ENCODE measurements at places on chromosomes 12 and 14. TPM values are rescaled to one million over a fixed set of nuclear protein-coding genes. Genes with fewer than 3 reads are reported as not detected.

GPD1 gene
- 9.7 TPM for total RNA-seq

DNA sequence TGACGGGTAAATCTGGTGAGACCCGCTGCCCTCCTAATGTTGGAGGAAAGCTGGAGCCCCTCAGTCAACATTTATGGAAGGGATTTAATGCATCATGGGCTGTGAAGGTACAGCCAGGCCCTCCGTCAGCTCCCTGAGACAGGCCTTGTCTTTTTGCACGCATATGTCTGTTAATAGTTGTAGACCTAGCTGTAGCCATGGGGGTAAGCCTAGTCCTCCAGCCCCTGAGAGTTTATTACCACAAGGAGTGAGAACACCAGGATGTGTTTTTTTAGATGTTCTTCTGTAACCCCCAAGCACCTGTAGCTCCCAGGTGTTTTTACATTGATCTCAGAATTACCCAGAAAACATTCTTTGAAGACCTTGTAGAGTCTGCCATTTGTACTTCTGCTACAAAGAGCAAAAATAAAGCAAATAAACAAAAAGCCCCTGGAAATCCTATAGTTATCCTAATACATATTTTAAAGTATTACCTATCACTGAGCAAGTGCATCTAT is 25.5 kb downstream of the ETV6 start:
- H3K4me1 ChIP-seq = peaks cover 63% of the 10 kb centered on the region
- no peaks in the 10 kb centered on the region for H3K36me3 ChIP-seq
- no peak overlapping the region for H3K27ac ChIP-seq
- no peaks in the 10 kb centered on the region for H3K27me3 ChIP-seq
- no peak overlapping the region for H3K4me3 ChIP-seq
- no peak for DNase-seq

DNA sequence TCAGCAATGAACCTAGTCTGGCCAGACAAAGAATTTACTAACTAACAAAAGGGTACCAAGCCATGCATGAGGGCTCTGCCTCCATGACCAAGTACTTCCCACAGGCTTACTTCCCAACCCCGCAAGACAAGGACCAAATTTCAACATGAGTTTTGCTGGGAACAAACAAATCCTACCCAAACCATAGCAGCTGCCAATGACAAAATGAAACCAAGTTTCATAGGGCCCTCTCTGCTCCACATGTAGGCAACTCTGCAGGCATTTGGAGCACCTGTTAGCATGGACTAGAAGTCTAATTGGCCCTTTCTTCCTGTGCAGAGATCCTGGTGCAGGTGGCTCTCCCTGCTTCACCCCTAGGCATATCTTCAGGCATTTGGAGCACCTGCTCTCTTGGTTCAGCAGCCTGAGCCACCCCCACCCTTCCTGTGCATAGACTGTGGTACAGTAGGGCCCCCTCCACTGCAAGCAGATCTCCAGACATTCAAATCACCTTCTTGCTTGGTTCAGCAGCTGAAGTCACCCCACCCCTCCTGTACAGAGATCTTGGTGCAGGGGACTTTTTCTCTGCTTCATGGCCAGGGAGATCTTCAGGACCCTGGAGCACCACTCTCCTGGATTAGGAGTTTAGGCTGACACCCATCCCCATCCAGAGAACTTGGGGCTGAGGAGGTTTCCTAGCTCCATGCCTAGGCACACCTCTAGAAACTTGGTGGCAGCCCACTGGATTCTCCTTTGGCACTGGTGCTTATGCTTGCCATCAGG is 308.7 kb downstream of the RPAP3 start:
- DNase-seq = no peak
- H3K27me3 ChIP-seq = no peaks in the 10 kb centered on the region
- H3K4me1 ChIP-seq = peaks cover 12% of the 10 kb centered on the region
- no peak overlapping the region for H3K27ac ChIP-seq
- H3K36me3 ChIP-seq = no peaks in the 10 kb centered on the region

GRCh38 chr12:111363578-111363977 is 5.3 kb downstream of the PHETA1 start:
- no peak overlapping the region for H3K4me3 ChIP-seq
- H3K4me1 ChIP-seq = peaks cover 48% of the 10 kb centered on the region
- DNase-seq = peak; percentile 58
- no peaks in the 10 kb centered on the region for H3K27me3 ChIP-seq

GRCh38 chr12:51744235-51744634 is 104.3 kb downstream of the FIGNL2 start:
- no peak for DNase-seq
- no peaks in the 10 kb centered on the region for H3K27me3 ChIP-seq
- H3K4me1 ChIP-seq = no peaks in the 10 kb centered on the region
- no peak overlapping the region for H3K27ac ChIP-seq

ACOT6 gene
- not detected for total RNA-seq

RTN1 gene
- 0.85 TPM for total RNA-seq

INHBC gene
- not detected for total RNA-seq

DNA sequence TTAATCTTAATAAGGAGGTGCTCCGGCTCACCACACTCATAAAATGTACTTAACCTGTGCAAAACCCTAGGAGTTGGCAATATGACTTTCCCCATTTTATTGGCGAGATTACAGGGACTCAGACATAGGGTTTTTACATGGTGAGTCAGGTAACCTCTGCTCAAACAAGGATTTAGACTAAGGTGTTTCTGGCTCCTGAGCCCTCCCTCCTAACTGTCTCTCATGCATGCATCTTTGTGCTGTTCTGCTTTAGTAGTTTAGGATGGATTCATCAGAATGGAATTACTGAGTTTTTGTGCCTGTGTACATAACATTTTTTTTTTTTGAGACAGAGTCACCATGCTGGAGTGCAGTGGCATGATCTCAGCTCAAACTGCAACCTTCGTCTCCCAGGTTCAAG is 993.3 kb upstream of the TMEM132C start:
- no peak overlapping the region for H3K4me3 ChIP-seq
- no peaks in the 10 kb centered on the region for H3K4me1 ChIP-seq
- no peaks in the 10 kb centered on the region for H3K36me3 ChIP-seq
- DNase-seq = no peak
- no peaks in the 10 kb centered on the region for H3K27me3 ChIP-seq

DNA sequence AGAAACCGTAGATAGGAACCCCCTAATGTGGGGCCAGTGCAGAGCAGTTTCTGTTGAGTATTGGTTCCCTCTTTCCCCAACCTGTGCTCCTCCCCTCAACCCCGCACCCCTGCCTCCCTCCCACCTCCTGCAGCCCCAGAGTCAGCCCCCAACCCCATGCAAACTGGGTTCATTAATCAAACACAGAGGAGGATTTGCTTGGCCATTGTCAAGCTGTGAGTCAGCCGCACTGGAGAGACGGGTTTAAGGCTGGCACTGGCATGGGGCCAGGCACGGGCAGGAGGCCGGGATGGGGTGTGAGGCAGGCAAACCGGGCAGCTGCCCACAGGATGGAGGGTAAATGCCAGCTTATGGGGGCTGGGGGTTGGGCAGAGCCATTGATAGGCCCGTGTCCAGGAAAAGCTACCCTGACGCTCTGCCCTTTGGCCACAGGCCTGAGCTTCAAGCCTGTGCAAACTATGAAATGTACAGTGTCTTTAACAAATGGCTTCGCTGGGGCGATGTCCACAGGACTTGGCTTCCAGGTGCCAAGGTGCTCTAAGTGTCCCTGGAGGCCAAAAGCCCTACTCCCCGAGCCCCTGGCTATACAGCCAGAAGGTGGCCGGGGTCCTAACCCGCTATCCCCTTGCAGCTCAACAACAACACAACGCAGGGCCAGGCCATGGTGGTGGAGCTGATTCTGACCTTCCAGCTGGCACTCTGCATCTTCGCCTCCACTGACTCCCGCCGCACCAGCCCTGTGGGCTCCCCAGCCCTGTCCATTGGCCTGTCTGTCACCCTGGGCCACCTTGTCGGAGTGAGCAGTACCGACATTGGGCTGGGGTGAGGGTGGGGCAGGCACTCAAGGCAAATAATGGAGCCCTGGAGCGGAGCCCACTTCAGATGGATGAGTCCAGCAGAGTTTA is 1.4 kb downstream of the AQP5 start:
- peaks cover 24% of the 10 kb centered on the region for H3K4me1 ChIP-seq
- H3K27me3 ChIP-seq = peaks cover 42% of the 10 kb centered on the region
- DNase-seq = peak; percentile 79
- no peak overlapping the region for H3K27ac ChIP-seq
- no peak overlapping the region for H3K4me3 ChIP-seq
- H3K36me3 ChIP-seq = no peaks in the 10 kb centered on the region

- H3K4me1 ChIP-seq = no peaks in the 10 kb centered on the region
- no peaks in the 10 kb centered on the region for H3K27me3 ChIP-seq
- H3K36me3 ChIP-seq = no peaks in the 10 kb centered on the region
- no peak overlapping the region for H3K4me3 ChIP-seq
- DNase-seq = no peak
- H3K27ac ChIP-seq = no peak overlapping the region
These were observed 33.7 kb downstream of the MAPK1IP1L start for GRCh38 chr14:55085060-55085660.

CLEC4D gene
- total RNA-seq = 0.25 TPM

KRT73 gene
- total RNA-seq = not detected

GRCh38 chr14:99273766-99274345 is 1.9 kb upstream of the BCL11B start:
- peaks cover 37% of the 10 kb centered on the region for H3K4me1 ChIP-seq
- DNase-seq = no peak
- peak overlapping the region; percentile 33 for H3K4me3 ChIP-seq
- H3K36me3 ChIP-seq = no peaks in the 10 kb centered on the region
- H3K27me3 ChIP-seq = peaks cover 80% of the 10 kb centered on the region

TPPP2 gene
- total RNA-seq = 1.8 TPM

DNA sequence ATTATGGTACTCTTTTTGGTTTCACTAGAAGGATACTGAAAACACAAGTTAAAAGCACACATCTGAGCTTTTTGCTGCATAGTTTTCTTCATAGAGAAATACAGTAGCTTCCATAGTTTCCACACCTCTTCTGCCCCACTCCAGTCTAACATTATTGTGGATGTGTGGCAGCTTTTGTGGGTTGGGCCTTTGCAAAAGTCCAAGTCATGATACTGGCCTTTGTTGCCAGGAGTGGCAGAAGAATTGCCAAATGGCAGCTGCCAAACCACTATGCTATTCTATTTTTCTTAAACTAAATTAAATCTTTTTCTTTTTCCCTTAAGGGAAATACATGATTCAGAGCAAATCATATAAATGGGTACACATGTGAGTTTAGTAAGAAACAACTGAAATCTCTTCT is 114.8 kb downstream of the PLEKHA5 start:
- no peaks in the 10 kb centered on the region for H3K36me3 ChIP-seq
- no peaks in the 10 kb centered on the region for H3K27me3 ChIP-seq
- H3K4me3 ChIP-seq = no peak overlapping the region
- no peak for DNase-seq
- peaks cover 5% of the 10 kb centered on the region for H3K4me1 ChIP-seq
- peak overlapping the region; percentile 16 for H3K27ac ChIP-seq

GRCh38 chr14:89371585-89372511 is 45.2 kb downstream of the FOXN3 start:
- no peak overlapping the region for H3K27ac ChIP-seq
- peaks cover 7% of the 10 kb centered on the region for H3K36me3 ChIP-seq

MLH3 gene
- total RNA-seq = 15.3 TPM

DNA sequence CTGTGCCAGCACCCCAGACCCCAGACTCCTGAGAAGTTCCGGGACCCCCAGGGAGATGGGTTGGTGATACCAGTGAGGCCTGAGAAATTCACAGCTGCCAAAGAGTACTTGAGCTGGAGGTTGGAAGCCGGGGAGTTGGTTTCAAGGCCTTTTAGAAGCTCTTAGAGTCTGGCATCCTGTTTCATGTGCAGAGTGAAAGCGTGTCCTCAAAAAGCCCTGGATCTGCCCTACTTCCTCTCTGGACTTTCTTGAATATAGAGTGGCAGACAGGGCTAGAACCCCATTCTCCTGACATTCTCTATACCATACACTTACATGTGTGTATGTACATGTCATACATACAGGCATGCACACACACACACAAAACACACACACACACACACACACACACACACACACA is 31.3 kb upstream of the PPM1A start:
- H3K36me3 ChIP-seq = no peaks in the 10 kb centered on the region
- no peaks in the 10 kb centered on the region for H3K27me3 ChIP-seq
- H3K4me1 ChIP-seq = no peaks in the 10 kb centered on the region
- no peak for DNase-seq
- no peak overlapping the region for H3K4me3 ChIP-seq

GRCh38 chr12:115207216-115207915 is 523.4 kb upstream of the TBX3 start:
- no peaks in the 10 kb centered on the region for H3K36me3 ChIP-seq
- H3K4me1 ChIP-seq = no peaks in the 10 kb centered on the region
- no peak overlapping the region for H3K4me3 ChIP-seq
- no peak for DNase-seq
- H3K27ac ChIP-seq = no peak overlapping the region

- no peak overlapping the region for H3K4me3 ChIP-seq
- no peak for DNase-seq
- H3K36me3 ChIP-seq = no peaks in the 10 kb centered on the region
- H3K27me3 ChIP-seq = no peaks in the 10 kb centered on the region
- H3K27ac ChIP-seq = peak overlapping the region; percentile 68
- no peaks in the 10 kb centered on the region for H3K4me1 ChIP-seq
These were observed 35.0 kb downstream of the CRADD start for GRCh38 chr12:93712200-93712599.

DNA sequence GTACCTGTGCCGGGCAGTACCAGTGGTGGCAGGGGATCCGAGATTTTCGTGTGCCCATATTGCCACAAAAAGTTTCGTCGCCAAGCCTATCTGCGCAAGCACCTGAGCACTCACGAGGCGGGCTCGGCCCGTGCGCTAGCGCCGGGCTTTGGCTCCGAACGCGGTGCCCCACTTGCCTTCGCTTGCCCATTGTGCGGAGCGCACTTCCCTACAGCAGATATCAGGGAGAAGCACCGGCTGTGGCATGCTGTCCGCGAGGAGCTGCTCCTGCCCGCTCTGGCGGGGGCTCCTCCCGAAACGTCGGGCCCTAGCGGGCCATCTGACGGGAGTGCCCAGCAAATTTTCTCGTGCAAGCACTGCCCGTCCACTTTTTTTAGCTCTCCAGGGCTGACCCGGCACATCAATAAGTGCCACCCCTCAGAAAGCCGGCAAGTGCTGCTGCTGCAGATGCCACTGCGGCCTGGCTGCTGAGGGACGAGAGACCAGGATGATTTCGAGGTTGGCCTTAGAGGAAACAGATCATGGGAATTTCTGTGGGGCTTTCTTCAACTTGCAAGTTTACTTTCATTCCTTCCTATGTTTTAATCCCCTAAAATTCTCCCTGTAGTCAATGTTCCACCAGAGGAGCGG is 1.6 kb downstream of the INSM2 start:
- no peak for DNase-seq
- H3K27me3 ChIP-seq = peaks cover 47% of the 10 kb centered on the region
- peaks cover 10% of the 10 kb centered on the region for H3K36me3 ChIP-seq
- H3K4me1 ChIP-seq = peaks cover 30% of the 10 kb centered on the region
- peak overlapping the region; percentile 25 for H3K4me3 ChIP-seq

DAO gene
- total RNA-seq = not detected

DNA sequence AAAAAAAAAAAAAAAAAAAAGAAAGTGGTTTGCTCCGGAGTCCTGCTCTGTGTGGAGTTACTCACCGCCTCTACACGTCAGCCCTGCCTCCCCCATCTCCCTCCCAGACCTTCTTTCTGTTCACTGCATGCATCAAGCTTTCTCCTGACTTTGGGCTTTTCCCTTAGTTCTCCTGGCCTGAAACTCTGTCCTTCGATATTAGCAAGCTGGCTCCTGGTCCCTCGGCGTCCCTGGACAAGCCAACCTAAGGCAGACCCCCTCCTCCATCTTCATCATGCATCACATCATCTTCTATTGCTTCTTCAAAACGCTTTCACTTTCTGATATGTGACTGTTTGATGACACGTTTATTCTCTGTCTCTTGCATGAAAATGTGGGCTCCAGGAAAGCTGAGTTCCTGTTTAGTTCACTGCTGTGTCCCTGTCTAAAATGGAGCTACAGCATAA is 40.6 kb downstream of the SLC15A4 start:
- no peaks in the 10 kb centered on the region for H3K27me3 ChIP-seq
- DNase-seq = no peak
- H3K27ac ChIP-seq = no peak overlapping the region
- no peaks in the 10 kb centered on the region for H3K4me1 ChIP-seq
- no peak overlapping the region for H3K4me3 ChIP-seq

CCND2 gene
- 480 TPM for total RNA-seq

Data from heart left ventricle (tissue), 16 donors.